ENCODE measurements at places on chromosomes 4 and X. TPM values are rescaled to one million over a fixed set of nuclear protein-coding genes. Genes with fewer than 3 reads are reported as not detected.

DNA sequence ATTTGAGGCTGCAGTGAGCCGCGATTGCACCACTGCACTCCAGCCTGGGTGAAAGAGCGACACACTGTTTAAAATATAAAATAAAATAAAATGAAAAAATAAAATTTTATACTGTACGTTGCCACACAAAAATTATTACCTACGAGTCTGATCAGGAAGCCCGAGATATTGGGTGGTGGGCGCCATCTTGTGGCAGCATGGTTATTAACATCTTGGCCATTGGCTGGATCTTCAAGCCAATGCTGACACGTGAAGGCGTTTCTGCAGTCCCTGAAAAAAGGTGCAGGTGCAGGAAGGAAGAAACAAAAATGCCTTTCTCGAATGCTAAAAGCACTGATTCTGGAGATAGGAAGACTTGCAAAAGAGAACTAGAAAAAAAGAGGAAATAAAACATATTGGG is 4.9 kb upstream of the TLR8 start:
- DNase-seq, result peak; percentile 73

PIN4 gene
- 8.9 TPM for total RNA-seq

SMIM31 gene
- total RNA-seq, result not detected

NLGN3 gene
- 1.9 TPM for total RNA-seq

GRCh38 chr4:20279381-20279780 is 27.7 kb downstream of the SLIT2 start:
- no peak for DNase-seq

DNA sequence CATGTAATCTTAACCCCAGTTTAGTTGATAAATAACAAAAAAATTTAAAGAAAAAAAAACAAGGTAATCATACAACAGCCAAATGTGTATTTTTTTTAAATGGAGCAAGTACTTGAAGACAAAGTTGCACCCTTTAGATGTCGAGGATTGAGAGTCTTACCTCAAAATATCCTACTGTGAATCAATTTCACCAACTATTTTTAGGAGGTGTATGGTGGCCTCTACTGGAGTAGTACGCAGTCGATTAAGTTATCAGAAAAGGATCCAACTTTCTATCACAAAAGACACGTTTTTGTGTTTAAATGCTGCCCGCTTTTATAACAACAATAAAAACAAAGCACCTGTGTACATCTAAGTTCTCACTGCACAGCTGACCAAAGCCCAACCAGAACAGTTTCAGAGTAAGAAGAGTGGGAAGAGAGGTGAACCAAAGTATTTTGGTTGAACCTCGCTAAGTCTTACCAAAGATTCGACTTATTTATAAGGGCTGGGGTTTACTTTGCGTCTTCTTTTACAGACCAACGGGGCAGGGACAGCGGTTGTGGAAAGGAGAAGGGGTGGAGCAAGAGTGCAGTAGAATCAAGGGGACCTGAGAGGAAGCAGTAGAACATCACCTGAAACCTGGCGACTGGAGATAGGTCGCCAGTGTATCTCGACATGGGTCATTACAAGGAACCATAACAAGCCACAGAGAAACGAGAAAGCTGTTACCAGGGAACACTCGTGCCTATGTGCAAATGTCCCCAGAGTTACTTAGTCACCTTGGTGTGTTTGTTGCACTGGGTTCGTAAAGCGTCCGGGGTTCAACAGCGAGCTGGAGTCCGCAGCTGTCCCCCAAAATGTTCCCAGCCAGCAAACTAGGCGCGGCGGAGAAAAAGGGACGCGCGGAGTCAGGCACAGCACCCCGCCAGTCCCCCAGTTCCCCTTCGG is 1.1 kb downstream of the RPS6KA6 start:
- DNase-seq, result no peak

DNA sequence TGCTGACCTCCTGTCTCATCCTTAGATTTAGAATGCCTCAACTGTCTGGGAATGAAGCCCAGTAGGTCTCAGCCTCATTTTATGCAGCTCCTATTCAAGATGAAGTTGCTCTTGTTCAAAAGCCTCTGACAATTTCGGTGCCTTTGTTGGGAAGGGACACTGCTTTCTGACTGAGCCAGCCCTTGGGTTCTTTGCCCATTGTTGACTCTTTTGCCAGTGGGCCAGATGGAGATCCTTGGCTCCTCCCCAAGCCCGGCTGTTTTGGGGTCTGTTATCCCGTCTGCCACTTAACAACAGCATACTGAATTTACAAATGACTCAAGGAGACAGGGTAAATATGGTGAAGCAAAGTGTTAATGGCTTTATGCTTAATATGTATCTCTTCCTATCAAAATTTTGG is 58.3 kb upstream of the PRKX start:
- no peak for DNase-seq

ANXA3 gene
- 23.0 TPM for total RNA-seq

DNA sequence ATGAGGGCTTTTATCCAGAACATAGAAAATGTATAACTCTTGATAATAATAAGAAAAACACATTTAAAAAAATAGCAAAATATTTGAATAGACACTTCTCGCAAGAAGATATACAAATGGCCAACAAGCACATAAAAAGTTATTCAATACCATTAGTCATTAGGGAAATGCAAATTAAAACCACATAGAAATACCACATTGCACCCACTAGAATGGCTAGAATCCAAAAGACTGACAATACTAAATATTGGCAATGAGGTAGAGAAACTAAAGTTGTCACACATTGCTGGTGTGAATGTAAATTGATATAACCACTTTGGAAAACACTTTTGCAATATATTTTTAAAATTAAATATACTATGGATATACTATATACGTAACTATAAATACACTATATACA is 754.3 kb upstream of the MAGEB2 start:
- no peak for DNase-seq

PLXNB3 gene
- total RNA-seq, result 9.2 TPM

DNA sequence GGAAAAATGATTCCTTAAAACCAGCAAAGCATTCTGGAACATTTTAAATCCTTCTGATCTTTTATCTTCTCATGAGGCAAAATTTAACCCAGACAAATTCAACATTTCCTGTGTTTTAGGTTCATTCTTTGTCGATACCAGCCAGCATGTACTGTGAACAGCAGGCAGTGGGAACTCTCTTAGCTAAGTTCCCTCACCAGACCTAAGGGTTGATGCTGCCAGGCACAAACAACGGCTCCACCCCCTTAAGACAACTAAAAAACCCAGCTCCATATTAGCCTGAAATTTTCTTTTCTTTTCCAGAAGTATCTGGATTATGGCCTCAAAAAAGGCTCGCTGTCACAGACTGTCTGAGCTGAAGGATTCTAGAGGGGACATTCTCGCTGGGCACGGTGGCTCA is 2.4 kb upstream of the RBM47 start:
- no peak for DNase-seq

HNRNPD gene
- total RNA-seq, result 131 TPM
